ENCODE measurements at places on chromosomes 5 and 9.

- DNase-seq, result no peak
Observed at GRCh38 chr9:95504053-95504963, 12.5 kb downstream of the PTCH1 start.

DNA sequence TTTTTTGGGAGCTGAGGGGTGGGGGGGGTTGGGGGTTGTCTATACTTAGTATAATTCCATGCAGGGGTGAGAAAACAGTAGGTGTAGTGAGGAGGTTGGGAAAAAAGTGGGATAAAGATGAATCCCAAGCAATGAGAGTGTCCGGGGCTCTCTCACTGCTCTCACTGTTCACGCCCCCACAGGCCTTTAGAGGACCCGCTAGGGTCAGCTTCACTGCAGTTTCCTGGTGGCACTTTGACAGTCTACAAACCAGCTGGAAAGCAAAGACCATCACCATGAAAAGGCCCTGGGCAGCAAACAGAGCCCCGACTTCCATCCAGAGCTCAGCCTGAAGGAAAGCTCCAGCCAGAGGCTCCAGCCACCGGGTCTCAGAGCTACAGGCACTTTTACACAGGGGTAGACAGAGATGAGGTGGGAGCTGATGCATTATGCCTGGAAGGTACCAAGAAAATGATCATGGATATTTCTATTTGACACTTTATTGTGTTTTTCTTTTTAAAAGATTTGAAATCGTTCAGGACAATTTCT is 355.1 kb downstream of the ADAMTS6 start:
- no peak for DNase-seq

- DNase-seq, result no peak
Observed at GRCh38 chr5:133760532-133760931, 148.2 kb upstream of the FSTL4 start.

GRCh38 chr9:95083086-95083768 is 234.3 kb downstream of the FANCC start:
- DNase-seq, result no peak

DNA sequence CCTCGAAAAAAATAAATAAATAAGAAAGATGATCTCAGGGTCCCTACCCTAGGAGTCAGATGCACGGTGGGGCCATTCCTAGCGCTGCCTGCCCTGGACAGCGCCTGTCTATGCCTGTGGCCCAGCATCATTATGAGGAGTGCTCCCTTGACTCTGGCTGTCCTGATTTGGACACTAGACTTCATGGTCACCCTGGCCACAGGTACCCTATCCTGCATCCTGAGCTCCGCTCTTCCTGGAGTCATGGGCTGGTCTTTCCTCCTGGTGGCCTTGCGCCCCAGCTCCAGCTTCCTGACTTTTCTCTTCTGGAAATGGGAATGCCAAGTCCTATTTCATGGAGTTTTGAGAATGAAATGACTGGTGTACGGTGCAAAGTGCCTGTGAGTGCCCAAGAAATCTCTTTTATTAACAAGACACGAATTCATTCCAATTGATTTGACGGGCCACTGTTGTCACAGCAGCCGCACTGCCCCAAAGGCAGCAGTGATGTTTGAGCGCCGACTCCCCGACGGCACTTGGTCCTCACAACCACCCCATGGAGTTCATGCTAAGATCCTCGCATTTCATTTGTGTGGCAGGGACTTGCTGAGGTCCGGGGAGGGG is 564 bp upstream of the AIF1L start:
- no peak for DNase-seq

DNA sequence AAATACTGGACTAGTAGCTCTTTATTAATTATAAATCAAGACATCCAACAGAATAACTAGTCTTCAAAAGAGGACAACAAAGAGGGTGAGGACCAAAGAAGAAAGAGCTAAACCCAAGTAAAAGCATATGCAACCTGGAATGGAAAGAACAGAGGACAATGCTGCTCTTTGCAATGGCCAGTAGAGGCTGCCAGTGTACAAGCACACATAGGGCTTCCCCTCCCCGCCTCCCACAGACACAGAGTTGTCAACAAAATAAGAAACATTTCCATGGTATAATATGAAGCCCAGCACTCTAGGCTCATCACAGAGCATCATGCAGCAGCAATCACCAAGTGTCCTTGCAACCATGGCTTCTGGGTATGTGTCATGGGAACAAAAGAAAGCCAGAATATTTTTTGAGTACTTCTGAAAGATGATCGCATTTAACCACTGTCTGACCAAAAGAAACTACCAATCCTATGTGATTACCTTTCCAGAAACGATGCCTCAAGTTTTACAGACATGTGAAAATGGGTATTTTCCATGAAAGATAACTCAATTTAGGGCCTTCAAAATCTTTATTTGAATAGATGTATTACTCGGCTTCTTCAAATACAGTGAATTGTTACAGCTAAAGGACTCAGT is 58.1 kb downstream of the RFX3 start:
- peak; percentile 34 for DNase-seq

GRCh38 chr5:13653709-13654108 is 290.8 kb downstream of the DNAH5 start:
- no peak for DNase-seq

GRCh38 chr9:108142504-108143201 is 653.1 kb upstream of the KLF4 start:
- no peak for DNase-seq

GRCh38 chr5:15079566-15079965 is 208.0 kb upstream of the ANKH start:
- no peak for DNase-seq

- no peak for DNase-seq
Observed at GRCh38 chr9:68418259-68418845, 61.9 kb downstream of the PGM5 start.

DNA sequence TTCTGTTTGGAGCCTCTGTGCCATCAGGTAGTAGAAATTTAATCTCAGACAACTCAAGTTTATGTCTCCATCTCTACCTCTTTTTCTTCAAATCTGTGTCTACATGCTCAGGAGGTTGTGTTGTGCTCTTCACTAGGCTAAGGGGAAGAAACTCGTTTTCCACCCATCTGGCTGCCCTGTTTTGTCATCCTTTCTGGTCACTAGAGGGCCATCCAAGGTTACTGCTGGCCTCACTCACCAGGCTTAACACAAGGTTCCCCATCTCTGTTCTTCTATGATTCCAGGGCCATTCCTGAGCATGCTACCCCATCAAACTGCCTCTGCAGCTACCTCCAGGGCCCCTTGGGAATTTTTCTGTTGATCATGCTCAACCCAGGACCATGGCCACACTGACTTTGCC is 213.3 kb upstream of the FBXL7 start:
- DNase-seq, result no peak

DNA sequence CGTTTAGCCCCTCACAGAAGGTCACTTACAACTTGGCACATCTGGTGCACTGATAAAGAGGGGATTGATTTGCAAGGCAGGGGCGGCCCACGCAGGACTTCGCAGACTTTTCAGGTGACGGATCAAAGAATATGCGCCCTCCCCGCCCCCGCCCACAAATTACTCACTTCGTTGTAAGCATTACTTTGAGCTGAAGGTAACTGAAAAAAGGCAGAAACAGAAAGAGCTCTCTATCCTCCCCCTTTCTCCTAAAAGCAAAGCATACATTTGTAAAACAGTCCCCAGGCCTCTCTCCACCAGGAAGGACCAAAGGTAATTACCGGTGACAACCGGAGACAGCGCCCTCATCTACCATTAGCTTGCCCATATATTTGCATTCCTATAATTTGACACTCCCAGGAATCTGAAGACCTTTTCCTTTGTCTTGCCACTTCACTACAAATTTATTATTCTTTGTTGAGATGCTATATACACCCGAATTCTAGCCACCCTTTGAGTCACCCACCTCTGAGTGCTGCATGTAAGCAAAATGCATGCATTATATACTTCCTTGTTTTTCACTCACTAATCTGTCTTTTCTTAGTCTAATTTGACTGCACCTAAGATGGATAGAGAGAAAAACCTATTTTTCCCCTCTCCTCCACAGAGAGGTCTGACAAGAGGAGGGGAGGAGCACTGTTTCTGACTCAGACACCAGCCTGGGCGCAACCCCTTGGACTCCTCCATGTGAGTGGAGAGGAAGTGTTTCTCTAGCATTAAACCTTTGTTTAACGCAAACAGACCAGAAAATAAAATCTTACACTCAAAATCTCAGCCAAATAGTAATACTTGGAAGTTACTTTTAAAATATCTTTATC is 74.7 kb upstream of the SPIN1 start:
- DNase-seq, result no peak

- DNase-seq, result no peak
Observed at GRCh38 chr5:171680485-171680884, 105.1 kb upstream of the SMIM23 start.

- DNase-seq, result no peak
Observed at GRCh38 chr5:167785901-167786300, 505.5 kb upstream of the WWC1 start.

DNA sequence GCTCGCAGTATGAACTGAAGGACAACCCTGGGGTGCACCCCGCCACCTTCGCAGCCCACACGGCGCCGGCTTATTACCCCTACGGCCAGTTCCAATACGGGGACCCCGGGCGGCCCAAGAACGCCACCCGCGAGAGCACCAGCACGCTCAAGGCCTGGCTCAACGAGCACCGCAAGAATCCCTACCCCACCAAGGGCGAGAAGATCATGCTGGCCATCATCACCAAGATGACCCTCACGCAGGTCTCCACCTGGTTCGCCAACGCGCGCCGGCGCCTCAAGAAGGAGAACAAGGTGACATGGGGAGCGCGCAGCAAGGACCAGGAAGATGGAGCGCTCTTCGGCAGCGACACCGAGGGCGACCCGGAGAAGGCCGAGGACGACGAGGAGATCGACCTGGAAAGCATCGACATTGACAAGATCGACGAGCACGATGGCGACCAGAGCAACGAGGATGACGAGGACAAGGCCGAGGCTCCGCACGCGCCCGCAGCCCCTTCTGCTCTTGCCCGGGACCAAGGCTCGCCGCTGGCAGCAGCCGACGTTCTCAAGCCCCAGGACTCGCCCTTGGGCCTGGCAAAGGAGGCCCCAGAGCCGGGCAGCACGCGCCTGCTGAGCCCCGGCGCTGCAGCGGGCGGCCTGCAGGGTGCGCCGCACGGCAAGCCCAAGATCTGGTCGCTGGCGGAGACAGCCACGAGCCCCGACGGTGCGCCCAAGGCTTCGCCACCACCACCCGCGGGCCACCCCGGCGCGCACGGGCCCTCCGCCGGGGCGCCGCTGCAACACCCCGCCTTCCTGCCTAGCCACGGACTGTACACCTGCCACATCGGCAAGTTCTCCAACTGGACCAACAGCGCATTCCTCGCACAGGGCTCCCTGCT is 3.8 kb downstream of the IRX1 start:
- no peak for DNase-seq

- no peak for DNase-seq
Observed at GRCh38 chr5:60526336-60526875, 173.6 kb downstream of the DEPDC1B start.

- DNase-seq, result no peak
Observed at GRCh38 chr5:81995407-81995806, 23.6 kb downstream of the ATG10 start.

Measured in NCI-H2171 (cell line).